Endothelial cell of umbilical vein (primary cell): ENCODE measurements at places on chromosomes 6 and 20. TPM values are rescaled to one million over a fixed set of nuclear protein-coding genes. Genes with fewer than 3 reads are reported as not detected.

GRCh38 chr6:136396908-136397307, 107.3 kb upstream of the BCLAF1 start:
- DNase-seq, result no peak
- H3K27ac ChIP-seq, result no peak overlapping the region
- no peaks in the 10 kb centered on the region for H3K27me3 ChIP-seq
- no peaks in the 10 kb centered on the region for H3K36me3 ChIP-seq

WFDC6 gene
- not detected in 2 replicates for total RNA-seq

PI16 gene
- not detected in 2 replicates for total RNA-seq

- H3K36me3 ChIP-seq, result no peaks in the 10 kb centered on the region
- H3K27ac ChIP-seq, result no peak overlapping the region
- no peak for DNase-seq
- H3K4me1 ChIP-seq, result peaks cover 7% of the 10 kb centered on the region
- H3K27me3 ChIP-seq, result no peaks in the 10 kb centered on the region
These were observed 109.7 kb downstream of the FIG4 start for GRCh38 chr6:109800771-109801170.

- H3K4me3 ChIP-seq, result no peak overlapping the region
- DNase-seq, result no peak
- H3K36me3 ChIP-seq, result no peaks in the 10 kb centered on the region
- H3K27me3 ChIP-seq, result peaks cover 3% of the 10 kb centered on the region
These were observed 350.4 kb downstream of the HACE1 start for GRCh38 chr6:104509355-104509754.

DNA sequence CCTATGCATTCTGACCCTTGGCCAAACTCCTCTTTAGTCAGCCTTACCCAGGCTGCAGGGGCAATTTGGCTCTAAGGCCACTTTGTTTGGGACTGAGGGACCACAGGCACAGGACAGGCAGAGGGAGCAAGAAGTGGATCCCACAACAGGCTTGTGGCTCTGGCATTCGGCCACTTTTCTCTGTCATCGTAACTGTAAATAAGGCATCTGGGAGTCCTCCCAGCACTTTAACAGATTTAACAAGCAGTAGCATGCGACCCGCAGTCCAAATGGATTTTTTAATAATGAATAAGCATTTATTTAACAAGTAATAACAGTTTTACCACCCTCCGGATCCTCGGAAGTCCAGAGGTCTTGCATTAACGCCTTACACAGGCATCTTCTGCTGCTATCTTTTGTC, 16.1 kb upstream of the CDH22 start:
- peaks cover 8% of the 10 kb centered on the region for H3K27me3 ChIP-seq
- no peaks in the 10 kb centered on the region for H3K4me1 ChIP-seq
- no peaks in the 10 kb centered on the region for H3K36me3 ChIP-seq
- no peak overlapping the region for H3K4me3 ChIP-seq

BHLHE23 gene
- total RNA-seq, result not detected in 2 replicates

GRCh38 chr20:32727683-32728082, 15.6 kb downstream of the COMMD7 start:
- no peak overlapping the region for H3K4me3 ChIP-seq
- peaks cover 12% of the 10 kb centered on the region for H3K36me3 ChIP-seq
- H3K4me1 ChIP-seq, result no peaks in the 10 kb centered on the region
- no peak for DNase-seq
- no peak overlapping the region for H3K27ac ChIP-seq
